ENCODE measurements at places on chromosomes 6 and 20.

DNA sequence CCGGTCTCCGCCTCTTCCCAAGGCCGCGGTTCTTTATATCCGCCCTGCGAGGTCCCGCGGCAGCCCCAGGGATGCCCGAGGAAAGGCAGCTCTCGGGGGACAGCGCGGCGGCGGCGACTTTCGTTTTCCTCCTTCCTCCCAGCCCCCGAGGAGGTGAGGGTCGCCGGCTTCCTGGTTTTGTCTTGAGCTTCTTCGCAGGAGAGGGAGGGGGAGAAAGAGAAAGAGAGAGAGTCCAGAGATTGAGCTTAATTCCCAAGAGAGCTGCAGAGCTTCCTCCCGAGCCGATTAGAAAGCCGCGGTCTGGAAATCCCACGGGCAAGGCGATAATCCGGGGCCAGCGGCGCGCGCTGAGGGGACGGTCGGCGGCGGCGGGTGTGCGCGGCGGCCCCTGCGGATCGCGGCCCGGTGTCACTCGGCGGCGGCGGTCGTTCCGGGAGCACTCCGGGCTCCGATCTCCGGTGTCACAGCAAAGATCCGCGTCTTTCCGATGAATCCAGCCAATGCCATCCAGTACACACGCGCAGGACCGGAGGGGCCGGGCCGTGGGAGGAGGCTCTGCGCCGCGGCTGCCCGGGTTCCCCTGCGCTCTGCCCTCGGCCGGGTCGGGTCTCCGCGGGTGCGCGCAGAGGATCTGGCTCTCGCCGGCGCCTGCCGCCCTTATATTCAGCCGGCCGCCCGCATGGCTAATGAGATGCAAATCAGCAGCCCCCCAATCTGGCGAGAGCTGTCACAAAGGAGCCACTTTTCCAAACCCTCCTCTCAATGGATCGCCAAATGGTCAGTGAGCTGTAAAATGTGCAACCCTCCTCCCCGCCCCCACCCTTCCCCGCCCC lies at the start of gene DLL1:
Gene DLL1, minus strand, starts transcription at position 783 of the 833 bp plus-strand sequence. CDS start 939 bp downstream, outside the sequence.
- DNase-seq: peak; percentile 17
- H3K27me3 ChIP-seq: peaks cover 75% of the 10 kb centered on the region
- peaks cover 8% of the 10 kb centered on the region for H3K4me1 ChIP-seq

DNA sequence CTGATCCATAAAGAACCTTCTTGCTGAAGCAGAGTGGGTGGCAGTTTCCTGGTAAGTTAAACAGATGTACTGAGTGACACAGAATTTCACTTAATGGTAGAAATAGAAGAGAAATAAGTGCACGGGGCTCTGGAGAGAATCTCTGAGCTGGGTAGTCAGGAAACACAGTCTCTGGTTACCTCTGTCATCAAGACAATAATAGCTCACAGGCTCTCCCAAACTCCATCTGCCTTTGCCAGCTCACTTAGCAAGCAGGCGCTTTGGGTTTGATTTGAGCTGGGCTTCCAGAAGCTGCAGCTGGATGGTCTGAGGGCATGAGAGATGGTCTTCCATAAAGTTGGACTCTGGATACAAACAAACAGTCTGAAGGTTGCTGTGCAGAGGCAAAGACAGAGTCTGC lies 39.6 kb upstream of the PRSS35 start:
- no peak for DNase-seq
- no peaks in the 10 kb centered on the region for H3K36me3 ChIP-seq
- H3K4me3 ChIP-seq: no peak overlapping the region

GRCh38 chr6:104589940-104590339 lies 269.8 kb downstream of the HACE1 start:
- H3K36me3 ChIP-seq: no peaks in the 10 kb centered on the region
- no peak overlapping the region for H3K4me3 ChIP-seq
- no peak for DNase-seq

DNA sequence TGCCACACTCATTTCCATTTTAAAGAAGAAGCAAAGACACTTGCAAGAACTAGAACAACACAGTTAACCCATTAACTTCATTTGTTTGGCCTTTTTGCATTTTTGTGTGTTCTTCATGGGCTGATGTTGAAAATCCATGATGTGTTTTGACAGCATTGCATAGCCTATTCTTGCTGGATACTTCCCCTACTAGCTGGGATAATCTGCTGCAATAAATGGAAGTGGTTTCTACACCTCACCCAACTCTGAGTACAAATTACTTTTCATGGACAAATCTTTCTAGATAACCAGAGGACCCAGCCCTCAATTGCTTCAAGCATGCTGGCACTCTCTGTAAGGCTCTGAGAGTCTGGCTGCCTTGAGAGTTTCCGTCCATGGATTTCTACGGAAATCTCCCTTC lies 26.5 kb downstream of the CST9L start:
- H3K27ac ChIP-seq: no peak overlapping the region
- H3K27me3 ChIP-seq: no peaks in the 10 kb centered on the region
- DNase-seq: no peak
- H3K4me3 ChIP-seq: no peak overlapping the region
- no peaks in the 10 kb centered on the region for H3K4me1 ChIP-seq

DNA sequence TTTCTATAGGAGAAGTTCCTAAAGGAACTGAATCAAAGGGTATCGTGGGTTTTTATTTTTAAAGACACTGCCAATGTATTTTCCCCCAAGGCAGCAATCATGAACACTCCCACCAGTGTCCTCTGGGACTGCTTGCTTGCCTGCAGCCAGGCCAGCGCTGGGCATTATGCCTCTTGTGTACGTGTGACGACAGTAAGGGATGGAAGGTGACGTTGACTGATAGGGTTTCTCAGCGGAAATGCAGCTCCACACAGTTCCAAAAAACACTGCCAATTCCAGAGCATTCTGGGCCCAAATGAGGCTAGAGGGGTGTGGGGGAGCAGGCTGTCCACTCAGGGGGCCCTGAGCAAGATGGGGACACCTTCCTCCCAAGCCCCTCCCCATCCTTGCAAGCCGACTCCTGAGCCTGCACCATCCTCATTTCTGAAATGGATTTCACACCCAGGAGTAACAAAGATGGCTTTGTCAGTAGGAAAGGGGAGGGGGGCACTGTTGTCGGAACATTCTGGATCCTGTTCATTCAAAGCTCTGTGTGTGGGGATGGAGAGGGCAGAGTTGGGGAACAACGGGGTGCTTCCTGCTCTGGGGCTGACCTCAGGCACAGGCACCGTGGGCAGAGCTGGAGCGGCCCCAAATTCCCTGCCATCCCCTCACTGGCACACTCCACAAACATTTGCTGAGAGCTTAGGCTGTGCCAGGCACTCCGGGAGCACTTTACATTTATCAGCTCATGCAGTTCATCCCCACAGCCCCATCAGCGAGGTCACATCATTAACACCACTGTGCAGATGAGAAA lies 20.0 kb downstream of the PREX1 start:
- DNase-seq: no peak
- no peak overlapping the region for H3K4me3 ChIP-seq
- no peaks in the 10 kb centered on the region for H3K27me3 ChIP-seq

GRCh38 chr6:48535582-48536009 lies 424.6 kb upstream of the PTCHD4 start:
- H3K4me1 ChIP-seq: no peaks in the 10 kb centered on the region
- DNase-seq: peak; percentile 94
- no peaks in the 10 kb centered on the region for H3K36me3 ChIP-seq
- no peak overlapping the region for H3K4me3 ChIP-seq
- peaks cover 43% of the 10 kb centered on the region for H3K27me3 ChIP-seq
- H3K27ac ChIP-seq: no peak overlapping the region

- peak overlapping the region; percentile 36 for H3K27ac ChIP-seq
- H3K36me3 ChIP-seq: no peaks in the 10 kb centered on the region
- peaks cover 24% of the 10 kb centered on the region for H3K4me1 ChIP-seq
- no peak overlapping the region for H3K4me3 ChIP-seq
- no peaks in the 10 kb centered on the region for H3K27me3 ChIP-seq
These were observed 8.7 kb upstream of the TENT5A start for GRCh38 chr6:81761197-81761596.

GRCh38 chr6:107976155-107976783 lies 18.3 kb upstream of the SEC63 start:
- DNase-seq: no peak
- no peaks in the 10 kb centered on the region for H3K36me3 ChIP-seq
- no peak overlapping the region for H3K4me3 ChIP-seq
- peaks cover 5% of the 10 kb centered on the region for H3K27me3 ChIP-seq
- no peaks in the 10 kb centered on the region for H3K4me1 ChIP-seq
- no peak overlapping the region for H3K27ac ChIP-seq

DNA sequence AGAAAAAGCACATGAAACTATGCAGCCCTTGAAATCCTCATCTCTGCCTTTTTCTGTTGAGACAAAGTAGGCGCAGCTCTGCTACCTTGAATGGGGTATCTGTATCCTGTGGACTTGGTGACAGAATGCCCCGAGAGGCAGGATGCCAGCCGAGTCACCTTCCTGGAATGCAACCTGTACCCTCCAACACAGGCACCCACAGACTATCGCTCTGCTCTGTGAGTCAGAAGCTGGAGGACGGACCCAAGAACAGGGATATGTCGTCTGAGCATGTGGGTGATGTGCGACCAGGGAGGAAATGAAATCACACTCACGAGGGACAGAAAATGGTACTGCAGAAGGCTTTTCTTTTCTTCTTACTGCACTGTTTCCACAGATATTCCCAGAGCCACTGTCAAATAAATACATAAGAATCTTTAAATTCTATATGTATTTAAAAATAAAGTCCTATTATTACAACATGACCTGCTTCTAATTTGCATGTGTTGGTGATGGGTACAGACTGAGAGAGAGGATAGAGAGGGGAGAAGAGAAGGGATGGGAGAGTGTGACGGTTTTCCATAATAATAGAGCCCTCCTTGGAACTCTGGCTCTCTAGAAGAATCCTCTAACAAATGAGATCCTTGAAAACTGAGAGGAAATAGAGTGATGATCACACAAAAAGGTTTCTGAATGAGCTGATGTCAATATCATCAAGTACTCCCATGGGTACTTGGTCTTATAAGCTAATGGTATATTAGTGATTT lies 308.1 kb downstream of the FOXC1 start:
- peak overlapping the region; percentile 80 for H3K27ac ChIP-seq
- peak; percentile 87 for DNase-seq
- no peaks in the 10 kb centered on the region for H3K36me3 ChIP-seq
- no peaks in the 10 kb centered on the region for H3K27me3 ChIP-seq
- no peak overlapping the region for H3K4me3 ChIP-seq

DNA sequence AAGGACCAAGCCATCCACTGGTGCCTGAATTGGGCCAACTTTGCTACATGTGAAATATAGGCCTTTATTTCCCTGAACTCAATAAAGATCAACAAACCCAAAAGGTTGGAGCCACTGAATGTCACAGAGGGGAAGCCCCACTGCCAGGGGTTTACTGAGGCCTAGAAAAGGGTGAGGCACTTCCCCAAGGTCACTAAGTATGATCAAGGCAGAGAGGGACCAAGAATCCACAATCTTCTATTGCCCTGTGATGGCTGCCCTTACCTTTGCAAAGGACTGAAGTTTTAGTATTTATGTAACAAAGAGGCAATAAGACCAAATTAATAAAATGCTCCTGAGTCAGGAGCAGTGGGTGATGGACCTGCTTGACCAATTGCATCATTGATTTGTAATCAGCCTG lies 18.0 kb downstream of the TREM1 start:
- H3K4me3 ChIP-seq: no peak overlapping the region
- H3K4me1 ChIP-seq: no peaks in the 10 kb centered on the region
- H3K27ac ChIP-seq: no peak overlapping the region
- no peak for DNase-seq
- H3K36me3 ChIP-seq: no peaks in the 10 kb centered on the region

DNA sequence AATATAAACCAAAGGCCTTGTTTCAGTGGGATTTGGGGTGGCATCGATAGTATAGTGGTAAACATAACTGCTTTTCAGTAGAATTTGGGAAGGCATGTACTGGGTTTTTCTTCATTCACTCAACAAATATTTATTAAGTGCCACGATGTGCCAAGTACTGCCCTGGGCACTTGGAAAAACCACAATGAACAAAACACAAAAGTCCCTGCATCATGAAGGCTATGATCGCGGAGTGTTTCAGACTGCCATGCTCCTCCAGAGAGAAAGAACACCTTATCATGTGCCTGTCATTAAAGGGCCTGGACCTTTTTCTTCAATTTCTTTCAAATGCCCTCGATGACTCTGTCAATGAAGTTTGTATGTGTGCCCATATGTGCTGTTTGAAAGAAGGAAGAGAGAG lies 59.2 kb upstream of the CEP85L start:
- DNase-seq: no peak
- peaks cover 40% of the 10 kb centered on the region for H3K4me1 ChIP-seq
- peak overlapping the region; percentile 74 for H3K4me3 ChIP-seq
- peak overlapping the region; percentile 89 for H3K27ac ChIP-seq
- H3K27me3 ChIP-seq: no peaks in the 10 kb centered on the region

- H3K4me3 ChIP-seq: no peak overlapping the region
- H3K27ac ChIP-seq: no peak overlapping the region
- H3K4me1 ChIP-seq: no peaks in the 10 kb centered on the region
- H3K36me3 ChIP-seq: no peaks in the 10 kb centered on the region
- no peaks in the 10 kb centered on the region for H3K27me3 ChIP-seq
These were observed 278.6 kb downstream of the TBC1D7 start for GRCh38 chr6:13049666-13050254.

DNA sequence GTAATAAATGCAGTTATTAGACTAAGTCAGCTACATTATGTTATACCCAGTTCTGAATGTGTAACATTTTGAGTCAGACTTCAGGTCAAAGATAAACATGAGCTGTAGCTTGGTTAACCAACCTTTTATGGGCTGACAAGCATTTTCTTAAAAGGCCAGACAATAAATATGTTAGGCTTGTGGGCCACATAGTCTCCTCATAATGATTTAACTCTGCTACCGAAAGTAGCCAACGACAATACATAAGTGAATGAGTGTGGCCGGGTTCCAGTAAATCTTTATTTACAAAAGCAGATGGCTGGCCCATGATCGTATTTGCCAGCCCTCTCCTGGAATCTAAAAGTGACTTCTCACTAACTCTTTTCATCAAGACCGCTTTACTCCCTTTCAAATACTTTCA lies 49.9 kb downstream of the ATG5 start:
- no peaks in the 10 kb centered on the region for H3K36me3 ChIP-seq
- peak overlapping the region; percentile 40 for H3K27ac ChIP-seq
- peaks cover 3% of the 10 kb centered on the region for H3K4me1 ChIP-seq
- no peaks in the 10 kb centered on the region for H3K27me3 ChIP-seq

GRCh38 chr6:41887331-41887751 lies 7.8 kb downstream of the USP49 start:
- DNase-seq: no peak
- no peaks in the 10 kb centered on the region for H3K36me3 ChIP-seq
- no peak overlapping the region for H3K4me3 ChIP-seq
- H3K27ac ChIP-seq: no peak overlapping the region

DNA sequence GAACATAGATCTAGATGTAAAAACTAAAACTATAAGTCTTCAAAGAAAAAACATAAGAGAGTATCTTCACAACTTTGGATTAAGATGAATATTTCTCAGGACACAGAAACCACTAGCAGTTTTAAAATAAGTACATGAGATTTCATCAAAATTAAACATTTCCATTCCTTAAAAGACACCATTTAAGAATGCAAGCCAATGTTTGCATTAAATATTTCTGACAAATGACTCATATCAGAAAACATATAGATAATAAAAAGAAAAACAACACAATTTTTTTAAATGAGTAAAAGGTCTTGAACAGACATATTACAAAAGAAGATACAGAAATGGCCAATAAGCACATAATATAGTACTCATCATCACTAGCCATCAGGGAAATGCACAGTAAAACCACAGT lies 59.7 kb downstream of the COL21A1 start:
- no peaks in the 10 kb centered on the region for H3K27me3 ChIP-seq
- H3K4me3 ChIP-seq: no peak overlapping the region
- no peaks in the 10 kb centered on the region for H3K36me3 ChIP-seq
